ENCODE measurements at places on chromosomes 7 and 10. TPM values are rescaled to one million over a fixed set of nuclear protein-coding genes. Genes with fewer than 3 reads are reported as not detected.
A peak's percentile ranks its signal among the peaks of the same experiment; 100 is the strongest.

DNA sequence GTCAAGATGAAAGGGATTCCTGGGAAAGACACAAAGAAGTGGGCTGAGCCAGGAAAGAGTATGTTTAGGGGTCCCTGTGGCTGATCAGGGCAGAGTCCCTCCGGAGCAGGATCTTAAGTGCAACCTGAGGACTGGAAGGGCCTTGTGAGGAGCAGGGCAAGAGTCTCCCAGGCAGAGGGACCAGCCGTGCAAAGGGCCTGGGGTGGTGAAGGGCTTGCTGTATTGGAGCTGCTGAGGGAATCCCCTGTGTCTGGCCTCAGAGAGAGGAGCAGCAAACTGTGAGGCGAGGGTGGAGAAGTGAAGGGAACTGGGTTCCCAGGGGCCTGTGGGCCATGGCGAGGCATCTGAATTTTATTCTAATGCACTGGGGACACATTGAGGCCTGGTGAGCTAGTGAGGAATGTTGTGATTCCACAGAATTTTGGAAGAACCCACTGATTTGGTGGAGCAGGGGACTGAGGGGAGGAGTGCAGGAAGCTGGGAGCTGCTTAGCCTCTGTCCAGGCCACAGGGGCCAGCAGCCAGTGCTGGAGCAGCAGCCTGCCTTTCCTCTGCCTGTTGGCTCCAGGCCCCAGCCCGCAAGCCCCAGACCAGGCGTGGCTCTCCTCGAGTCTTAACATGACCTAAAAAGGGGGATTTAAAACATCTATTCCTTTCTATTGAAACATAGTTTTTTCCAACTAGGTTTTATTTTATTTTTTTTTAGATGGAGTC lies 138.4 kb upstream of the IGFBP3 start:
- DNase-seq, result no peak

DNA sequence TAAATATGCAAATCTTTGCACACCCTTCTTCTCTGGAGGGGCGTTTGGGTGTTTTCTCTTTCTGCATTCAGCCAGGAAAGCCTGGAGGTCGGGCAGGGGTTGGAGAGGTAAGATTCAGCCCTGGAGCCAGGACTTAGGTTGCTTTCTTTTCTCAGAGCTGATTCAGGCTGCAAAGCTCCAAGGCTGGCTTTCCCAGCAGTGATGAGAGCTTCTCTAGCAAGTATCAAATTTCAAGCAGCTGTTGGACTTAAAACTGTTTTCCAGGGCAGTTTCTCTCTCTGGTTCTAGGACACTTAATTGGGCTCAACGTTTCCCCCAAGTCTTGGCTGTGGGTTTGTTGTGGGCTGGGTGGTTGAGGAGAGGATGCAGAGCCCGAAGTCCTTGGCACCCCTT lies 608 bp downstream of the AKR1B10 start:
- DNase-seq, result peak; percentile 44

GRCh38 chr7:90212149-90212495 lies 582 bp downstream of the STEAP2 start:
- no peak for DNase-seq

DNA sequence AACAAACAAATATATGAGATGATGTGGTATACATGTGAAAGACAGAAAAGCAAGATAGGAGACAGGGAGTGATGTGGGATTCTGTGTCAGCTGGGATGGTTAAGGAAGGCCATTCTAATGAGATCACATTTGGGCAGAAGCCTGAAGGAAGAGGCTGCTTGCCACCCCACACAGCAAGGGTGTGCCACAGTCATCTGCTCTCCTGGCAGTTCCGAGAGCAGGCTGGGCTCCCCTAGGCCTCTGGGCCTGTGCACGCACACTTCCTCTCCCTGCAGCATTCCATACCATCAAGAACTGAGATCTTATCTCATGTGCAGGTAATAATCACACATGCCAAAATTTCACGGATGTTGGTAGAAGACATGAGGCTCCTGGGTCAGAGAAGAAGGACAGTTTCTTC lies 43.1 kb downstream of the SYPL1 start:
- no peak for DNase-seq

DNA sequence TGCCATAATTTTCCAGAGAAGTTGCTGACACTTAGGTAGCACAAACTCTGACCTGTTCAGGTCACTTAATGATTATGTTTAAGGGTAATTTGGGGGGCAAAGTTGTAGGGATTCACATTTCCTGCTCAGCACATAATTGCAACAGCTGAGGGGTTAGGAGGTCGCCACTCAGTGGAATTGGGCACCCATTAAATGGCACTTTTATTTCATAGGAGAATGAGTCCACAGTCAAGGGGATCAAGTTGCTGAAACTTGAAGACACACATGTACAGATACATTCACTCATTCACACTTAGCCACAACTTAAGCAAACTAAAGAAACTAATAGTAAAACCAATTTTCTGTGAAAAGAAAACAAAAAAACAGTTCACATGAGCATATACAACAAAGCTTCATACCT lies 1.5 kb downstream of the PCDH15 start:
- DNase-seq, result no peak

DNA sequence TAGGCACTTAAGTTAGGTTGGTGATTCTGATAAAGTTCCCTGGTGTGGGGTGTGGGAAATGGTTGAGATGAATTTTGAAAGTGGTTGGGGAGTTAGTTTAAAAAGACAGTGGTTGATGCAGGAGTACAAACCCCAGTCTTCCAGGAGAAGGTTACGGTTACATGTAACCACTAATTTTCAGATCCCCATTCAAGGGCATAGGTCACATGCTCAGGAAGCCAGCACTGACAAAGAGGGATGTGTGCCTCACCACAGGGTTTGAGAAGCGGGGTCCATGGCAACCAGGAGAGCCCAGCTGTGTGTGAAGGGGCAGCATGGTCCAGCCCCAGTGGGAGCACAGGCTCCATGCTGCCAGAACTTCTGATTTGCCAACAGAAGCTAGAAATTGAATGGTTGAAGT lies 144.2 kb downstream of the MDFIC start:
- DNase-seq, result no peak

DNA sequence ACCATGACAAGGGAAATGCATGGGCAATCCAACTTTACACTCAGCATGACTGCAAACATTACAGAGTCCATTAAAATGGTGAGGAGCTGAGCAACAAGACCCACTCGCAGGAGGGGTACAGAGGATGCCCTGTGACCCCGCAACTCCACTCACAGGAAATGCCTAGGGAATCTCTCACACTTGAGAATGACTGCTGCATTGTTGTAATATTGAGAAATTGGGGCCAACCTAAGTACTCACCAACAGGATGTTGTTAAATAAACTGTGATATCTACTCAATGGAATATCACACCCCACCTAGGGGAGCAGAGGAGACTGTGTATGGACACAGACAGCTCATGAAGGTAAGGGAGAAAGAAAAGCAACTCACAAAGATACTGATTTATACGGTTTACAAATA lies 53.4 kb upstream of the CAMK2B start:
- no peak for DNase-seq

DNA sequence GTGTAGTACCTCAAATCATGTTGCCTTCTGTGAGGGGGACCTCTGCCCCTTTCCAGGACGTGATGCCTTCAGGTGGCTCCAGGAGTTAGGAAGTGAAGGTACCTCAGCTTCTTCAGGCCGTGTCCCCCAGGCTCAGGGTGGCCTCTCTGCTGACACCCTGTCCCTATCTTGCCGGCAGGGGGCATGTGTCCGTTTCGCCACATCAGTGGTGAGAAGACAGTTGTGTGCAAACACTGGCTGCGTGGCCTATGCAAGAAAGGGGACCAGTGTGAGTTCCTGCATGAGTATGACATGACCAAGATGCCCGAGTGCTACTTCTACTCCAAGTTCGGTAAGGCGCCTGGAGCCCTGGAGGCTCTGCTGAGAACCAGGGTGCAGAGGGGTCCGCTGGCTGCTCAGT lies 9.2 kb downstream of the CPSF4 start:
- no peak for DNase-seq

DNA sequence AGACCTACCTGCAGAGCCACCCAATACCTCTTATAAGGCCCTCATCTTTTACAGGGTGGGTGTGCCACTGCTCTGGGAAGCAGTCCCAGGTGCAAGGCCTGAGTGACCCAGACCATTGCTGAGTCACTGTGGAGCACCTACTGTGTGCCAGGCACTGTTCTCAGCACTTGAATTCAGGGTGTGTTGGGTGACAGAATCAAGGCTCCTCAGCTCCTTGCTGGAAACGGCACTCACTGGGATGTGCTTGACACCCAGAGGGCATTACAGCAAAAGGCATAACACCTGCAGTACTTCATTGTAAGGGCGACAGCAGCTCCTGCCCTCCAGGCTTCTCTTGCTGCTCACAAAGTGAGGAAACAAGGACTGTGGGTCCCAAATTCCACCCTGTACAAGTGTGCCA lies 7.1 kb downstream of the CAMK2B start:
- no peak for DNase-seq

DNA sequence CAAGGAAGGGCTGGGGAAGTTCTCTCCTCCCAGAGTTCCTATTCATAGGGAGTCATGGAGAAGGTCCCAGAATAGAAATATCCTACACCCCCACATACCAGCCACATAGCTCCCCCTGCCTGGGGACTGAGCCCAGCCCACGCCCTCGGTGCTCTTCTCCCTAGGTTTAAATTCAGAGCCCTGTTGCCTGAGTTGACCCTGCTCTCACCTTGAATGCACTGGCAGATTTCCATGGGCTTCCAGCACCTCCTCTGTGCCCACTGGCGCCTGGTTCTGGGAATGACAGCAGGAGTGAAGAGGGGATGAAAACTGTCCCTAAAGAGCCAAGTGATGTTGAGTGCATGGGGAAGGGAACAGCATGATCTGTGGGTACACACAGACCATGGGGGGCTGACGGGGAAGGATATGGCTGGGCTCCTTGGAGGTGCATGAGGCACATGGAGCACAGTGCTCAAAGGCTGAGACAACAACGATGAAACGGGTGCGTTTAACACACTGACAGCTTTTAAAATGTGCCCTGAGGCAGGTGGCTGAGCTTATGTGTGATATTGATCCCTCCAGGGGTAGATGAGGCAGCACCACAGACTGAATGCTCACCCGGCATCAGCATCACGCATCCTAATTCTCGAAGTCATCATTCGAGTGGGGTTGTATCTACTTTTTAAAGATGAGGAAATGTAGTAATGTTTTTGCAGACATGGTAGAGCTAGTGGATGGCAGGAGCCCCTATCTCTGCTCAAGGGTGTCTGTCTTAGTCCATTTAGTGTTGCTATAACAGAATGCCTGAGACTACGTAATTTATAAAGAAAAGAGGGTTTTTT lies 53.7 kb upstream of the IGFBP3 start:
- DNase-seq, result no peak

DNA sequence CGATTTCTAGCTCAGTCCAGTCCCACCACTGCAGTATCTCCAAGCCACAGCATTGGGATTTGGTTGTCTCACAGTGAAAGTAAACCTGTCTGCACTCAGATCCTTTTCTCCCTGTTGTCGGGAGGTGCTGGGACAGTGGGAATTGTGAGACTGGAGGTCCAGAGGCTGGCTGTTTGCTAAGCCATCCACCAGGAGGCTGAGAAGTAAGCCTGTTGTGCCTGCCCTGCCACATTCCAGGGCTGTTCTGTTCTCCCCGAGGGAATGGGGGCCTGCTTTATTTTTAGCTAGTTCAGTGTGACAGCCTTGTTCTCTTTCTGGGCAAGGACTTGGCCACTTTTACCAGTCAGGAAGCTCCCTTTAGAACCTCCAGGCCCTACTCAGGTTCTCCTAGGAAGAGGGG lies 54.9 kb downstream of the HK1 start:
- DNase-seq, result no peak

- no peak for DNase-seq
Measured at GRCh38 chr10:106771154-106771553, 393.4 kb downstream of the SORCS1 start.

- no peak for DNase-seq
Measured at GRCh38 chr10:20737107-20737506, 160.0 kb downstream of the NEBL start.

DNA sequence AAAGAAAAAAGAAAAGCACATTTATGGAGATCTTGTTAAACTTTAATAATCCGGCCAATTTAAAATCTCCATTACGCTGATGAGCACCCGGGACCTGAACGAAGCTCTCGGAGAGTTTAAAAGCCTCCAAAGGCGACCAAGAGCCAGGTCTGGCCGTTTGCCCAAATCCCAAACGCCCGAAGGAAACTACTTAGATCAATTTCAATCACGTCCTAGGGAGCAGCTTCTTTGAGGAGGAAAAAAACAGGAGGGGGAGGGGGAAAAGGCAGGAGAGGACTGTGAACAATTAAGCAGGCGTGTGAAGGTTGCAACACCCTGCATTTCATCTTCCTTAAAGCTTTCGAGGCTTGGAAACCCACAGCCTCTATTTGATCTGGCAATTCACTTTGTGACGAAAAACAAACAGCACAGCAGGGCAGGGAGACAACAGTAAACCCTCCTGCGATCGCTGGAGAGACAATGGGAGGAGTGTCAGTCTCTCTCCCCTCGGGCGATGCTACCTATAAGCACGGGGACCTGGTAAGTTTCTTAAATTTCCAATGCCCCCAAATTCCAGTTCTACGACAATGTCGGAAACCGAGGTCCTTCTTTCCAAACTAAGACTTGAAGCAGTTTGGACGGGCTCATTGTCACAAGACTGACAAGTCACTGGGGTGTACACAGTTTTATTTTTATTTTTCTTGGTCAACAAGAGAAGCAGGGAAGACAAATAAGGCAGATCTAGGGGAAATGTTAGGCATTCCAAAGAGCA lies 1.2 kb downstream of the KLF6 start:
- no peak for DNase-seq

- no peak for DNase-seq
Measured at GRCh38 chr10:113819989-113820388, 33.9 kb downstream of the DCLRE1A start.

GRCh38 chr10:71382757-71383156 lies 14.0 kb upstream of the CDH23 start:
- no peak for DNase-seq

- DNase-seq, result no peak
Measured at GRCh38 chr7:92158660-92159575, 20.0 kb downstream of the LRRD1 start.

DNA sequence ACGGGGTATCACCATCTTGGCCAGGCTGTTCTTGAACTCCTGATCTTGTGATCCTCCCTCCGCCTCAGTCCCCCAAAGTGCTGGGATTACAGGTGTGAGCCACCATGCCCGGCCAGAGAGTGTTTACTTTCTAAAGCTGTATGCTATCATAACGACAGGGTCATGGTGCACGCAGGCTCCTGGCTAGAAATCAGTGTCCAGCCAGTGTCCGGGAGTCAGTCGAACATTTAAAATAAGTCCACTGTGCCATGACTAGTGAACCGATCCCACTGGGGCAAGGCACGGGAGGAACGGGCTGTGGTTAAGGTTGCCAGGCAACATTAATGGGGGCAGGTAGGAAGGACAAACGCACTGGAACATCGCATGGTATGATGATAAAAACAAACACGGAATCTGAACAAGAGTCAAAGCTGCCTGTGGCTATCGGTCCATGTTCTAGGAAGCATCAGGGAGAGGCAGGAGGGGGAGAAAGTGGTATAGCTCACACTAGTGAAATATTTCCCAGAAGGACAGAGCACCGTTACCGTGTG lies 89.0 kb upstream of the SEPHS1 start:
- DNase-seq, result no peak

GRCh38 chr10:113927440-113927839 lies 73.0 kb downstream of the NHLRC2 start:
- no peak for DNase-seq

- no peak for DNase-seq
Measured at GRCh38 chr10:109784236-109784635, 139.1 kb downstream of the XPNPEP1 start.

GRCh38 chr7:101517304-101517703 lies 111.8 kb downstream of the MYL10 start:
- no peak for DNase-seq

Gene MACC1
- 0.04 TPM for polyA plus RNA-seq

Gene HGF
- polyA plus RNA-seq, result 5.0 TPM

Gene PLXDC2
- polyA plus RNA-seq, result 30.7 TPM

Gene TRIM50
- polyA plus RNA-seq, result 0.67 TPM

Gene RELN
- polyA plus RNA-seq, result 3.5 TPM

Gene MYO3A
- 0.59 TPM for polyA plus RNA-seq

Gene NKX2-3
- 1.2 TPM for polyA plus RNA-seq
